ENCODE measurements at places on chromosomes 11 and 22. TPM values are rescaled to one million over a fixed set of nuclear protein-coding genes. Genes with fewer than 3 reads are reported as not detected.
A peak's percentile ranks its signal among the peaks of the same experiment; 100 is the strongest.

Gene ADAMTS15
- total RNA-seq: 5.9 TPM

GRCh38 chr11:114857281-114857680 lies 179.0 kb downstream of the NXPE2 start:
- no peak for DNase-seq

DNA sequence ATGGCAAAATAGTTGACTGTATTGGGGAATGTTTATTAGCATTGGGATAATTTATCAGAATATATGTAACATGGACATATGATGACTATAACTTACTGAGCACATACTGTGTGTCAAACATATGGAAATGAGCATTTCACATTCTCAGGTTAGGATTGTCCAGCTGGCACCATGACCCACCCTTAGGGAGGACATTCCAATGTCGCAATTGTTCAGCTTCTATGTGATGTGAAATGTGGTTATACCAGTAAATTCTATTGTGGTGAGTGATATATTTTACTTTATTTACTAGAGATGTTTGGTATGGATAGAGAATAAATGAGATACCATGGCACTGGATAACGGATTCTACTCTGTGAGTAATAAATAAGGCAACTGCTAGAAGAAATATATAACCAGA lies 50.4 kb downstream of the OR4A47 start:
- no peak for DNase-seq

DNA sequence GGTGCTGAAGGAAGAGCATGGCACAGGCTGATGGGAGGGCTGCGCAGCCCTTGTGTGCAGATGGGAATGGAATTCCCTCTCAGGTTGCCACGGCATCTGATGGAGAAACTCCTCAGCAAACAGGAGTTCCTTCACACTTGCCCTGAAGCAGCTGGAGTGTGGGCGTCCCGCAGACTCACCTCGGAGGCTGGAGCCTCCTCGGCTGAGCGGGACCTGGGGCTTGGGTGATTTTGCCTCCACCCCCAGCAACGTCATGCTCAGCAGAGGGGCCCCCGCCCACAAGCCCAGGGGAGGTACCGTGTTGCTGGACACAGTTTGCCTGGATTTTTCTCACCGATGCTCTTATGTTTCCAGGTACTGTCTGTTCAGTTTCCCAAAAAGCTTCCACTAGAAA lies 63.4 kb downstream of the MYO7A start:
- DNase-seq: no peak

Gene KCNJ5
- 0.94 TPM for total RNA-seq

DNA sequence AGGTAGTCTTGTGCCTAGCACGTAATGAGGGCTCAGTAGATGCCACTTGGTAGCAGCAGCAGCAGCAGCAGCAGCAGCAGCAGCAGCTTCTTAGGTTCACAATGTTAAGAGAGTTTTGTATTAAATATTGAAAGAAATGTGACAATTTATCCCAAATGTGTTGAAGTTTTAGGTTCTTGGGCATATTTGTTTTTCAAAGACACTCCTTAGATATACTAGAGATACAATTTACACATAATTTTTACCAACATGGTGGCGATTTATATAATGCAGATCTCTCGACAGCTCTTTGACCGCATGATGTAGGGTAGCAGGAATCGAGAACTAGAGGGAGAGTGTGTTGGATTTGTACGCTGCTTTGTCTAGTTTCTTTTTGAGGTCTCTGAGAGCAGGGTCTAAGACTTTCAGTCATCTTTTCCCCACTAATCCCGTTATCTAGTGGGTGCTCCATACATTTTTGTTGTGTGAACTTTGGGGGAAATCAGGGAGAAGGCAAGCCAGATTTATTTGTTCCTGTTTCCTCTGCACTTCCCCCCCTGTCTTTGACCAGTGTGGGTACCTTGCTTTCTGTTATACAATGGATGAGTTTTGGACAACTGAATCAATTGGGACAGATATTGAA lies 1.4 kb downstream of the FDX1 start:
- no peak for DNase-seq

- no peak for DNase-seq
These were observed 68.3 kb upstream of the SLN start for GRCh38 chr11:107780136-107780535.

GRCh38 chr11:99446400-99446799 lies 425.7 kb downstream of the CNTN5 start:
- DNase-seq: no peak

Gene ZBTB16
- 166 TPM for total RNA-seq

Gene RASD2
- total RNA-seq: 8.7 TPM

DNA sequence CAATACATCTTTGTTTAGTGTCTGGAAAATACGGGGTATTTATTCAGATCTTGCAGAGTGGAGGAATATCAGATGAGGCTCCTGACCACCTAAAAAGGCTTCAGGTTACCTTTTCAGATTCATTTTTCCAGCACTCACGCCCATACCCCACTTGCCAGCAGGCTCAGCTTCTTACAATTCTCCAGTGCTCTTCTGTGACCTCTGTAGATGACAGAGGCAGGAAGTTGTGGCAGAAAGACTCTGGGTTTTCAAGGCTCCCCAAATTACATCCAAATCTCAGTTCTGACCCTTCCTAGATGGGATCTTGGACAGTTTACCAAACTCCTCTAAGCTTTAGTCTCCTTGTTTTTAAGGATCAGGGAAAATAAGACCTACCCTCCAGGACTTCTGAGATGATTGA lies 61.1 kb downstream of the SYTL2 start:
- DNase-seq: no peak

Gene MIAT
- total RNA-seq: 4.7 TPM

- DNase-seq: no peak
These were observed at the start of gene TMA7B for GRCh38 chr22:39959640-39960447. TSS of gene TMA7B (plus strand) at chr22:39960397. CDS start at chr22:39964375, 3,978 bp downstream.

GRCh38 chr22:30718938-30719337 lies 24.3 kb downstream of the OSBP2 start:
- DNase-seq: no peak

Gene CASP12
- 1.4 TPM for total RNA-seq

DNA sequence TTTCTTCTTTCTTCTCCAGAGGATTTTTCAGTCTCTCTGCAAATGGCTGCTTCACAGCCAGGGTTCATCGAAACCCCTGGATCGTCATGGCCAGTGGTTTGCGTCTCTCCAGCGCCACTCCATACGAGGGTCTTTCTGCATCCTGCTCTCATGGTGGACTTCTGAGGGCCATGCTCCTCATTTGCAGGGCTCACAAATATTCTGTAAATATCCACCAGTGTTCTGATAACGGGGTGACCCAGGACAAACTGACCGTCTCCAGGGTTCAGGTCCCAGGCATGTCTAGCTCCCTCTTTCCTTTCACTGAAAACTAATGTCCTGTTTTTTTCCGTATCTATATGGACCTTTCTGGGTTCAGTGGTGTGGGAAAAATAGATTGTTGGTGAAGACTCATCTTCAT lies 15.7 kb upstream of the VPREB1 start:
- peak; percentile 3 for DNase-seq

GRCh38 chr22:23552573-23552972 lies 27.5 kb downstream of the IGLL1 start:
- DNase-seq: no peak

DNA sequence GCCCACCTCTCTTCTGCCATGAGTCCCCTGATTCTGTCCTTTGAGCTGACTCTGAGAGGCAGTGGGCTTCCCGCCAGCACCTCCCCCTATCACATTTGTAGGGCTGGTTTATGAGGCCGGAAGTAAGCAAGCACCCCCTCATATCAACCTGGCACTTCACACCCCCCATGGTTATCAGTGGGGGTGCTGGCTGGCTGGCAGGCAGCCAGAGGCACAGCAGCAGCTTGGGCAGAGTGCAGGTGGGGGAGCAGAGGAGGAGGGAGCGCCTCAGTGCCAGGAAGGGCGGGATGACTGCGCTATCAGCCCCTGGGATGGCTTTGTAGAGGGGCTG lies 22.9 kb upstream of the CHRM4 start:
- DNase-seq: no peak

Gene SNX32
- 2.6 TPM for total RNA-seq

DNA sequence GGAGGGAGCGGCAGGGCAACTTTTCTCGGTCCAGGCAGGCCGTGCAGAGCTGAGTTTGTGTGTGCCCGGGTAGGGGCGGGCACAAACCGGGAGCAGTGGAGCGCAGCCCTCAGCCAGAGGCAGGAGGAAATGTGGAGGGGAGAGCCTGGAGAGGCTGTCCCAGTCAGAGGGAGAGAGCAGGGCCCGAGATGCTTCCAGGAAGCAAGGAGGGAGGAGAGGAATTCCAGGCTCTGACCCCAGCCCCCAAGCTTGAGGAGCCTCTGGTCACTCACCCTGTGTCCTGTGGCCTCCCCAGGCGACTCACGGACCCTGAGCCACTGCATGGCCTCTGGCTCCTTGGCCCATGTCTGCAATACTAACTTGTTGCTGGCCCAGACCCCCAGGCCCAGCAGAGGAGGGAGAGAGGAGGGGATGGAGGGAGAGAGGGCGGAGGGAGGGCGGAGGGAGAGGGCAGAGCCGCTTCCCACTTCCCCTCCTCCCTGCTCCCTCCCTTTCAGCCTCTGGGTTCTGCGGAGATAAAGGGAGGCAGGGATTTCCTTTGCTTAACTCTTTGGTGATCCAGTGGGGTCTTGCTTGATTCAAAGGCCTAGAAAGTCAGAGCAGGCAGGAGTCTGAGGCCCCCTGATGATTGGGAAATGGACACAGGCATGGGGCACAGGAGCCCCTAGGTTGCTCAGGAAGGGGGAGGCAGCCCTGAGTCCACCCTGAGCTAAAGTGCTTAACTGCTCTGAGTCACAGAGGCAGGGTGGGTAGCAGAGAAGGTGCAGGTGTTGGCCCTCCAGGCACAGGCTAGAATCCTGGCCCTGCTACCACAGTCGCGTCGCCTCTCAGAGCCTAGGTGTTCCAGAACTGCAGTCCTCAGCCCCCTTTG lies at the start of gene C1QTNF6:
Gene C1QTNF6, minus strand, starts transcription at position 357 of the 871 bp plus-strand sequence. Its CDS starts 34 bp downstream, at position 323.
- DNase-seq: no peak

Gene SUSD2
- 8.3 TPM for total RNA-seq

Gene CHRM1
- total RNA-seq: not detected

- no peak for DNase-seq
These were observed at the start of gene TMEM132A for GRCh38 chr11:60924110-60924905. TSS of gene TMEM132A (plus strand) at chr11:60924460. CDS start at chr11:60924634, 174 bp downstream.

Gene CASP1
- 39.6 TPM for total RNA-seq

DNA sequence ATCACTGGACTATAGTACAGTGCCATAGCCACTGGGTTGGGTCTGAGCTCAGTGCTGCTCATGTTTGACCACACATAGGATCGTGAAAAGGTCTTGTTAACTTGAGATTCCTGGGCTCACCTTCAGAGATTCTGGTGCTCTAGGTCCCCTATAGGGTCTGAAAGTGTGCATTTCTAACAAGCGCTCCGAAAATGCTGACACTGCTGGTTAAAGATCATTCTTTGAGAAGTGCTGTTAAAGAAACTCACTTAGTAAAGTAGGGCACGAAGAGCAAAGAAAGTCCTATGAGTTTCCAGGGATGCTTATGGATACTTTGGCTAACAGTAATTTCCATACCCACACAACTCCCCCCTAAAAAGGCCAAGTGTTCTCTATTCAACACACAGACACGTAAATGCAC lies 108.1 kb upstream of the PAX6 start:
- no peak for DNase-seq
